GM04504 (cell line): ENCODE measurements at places on chromosomes 12 and 14.

DNA sequence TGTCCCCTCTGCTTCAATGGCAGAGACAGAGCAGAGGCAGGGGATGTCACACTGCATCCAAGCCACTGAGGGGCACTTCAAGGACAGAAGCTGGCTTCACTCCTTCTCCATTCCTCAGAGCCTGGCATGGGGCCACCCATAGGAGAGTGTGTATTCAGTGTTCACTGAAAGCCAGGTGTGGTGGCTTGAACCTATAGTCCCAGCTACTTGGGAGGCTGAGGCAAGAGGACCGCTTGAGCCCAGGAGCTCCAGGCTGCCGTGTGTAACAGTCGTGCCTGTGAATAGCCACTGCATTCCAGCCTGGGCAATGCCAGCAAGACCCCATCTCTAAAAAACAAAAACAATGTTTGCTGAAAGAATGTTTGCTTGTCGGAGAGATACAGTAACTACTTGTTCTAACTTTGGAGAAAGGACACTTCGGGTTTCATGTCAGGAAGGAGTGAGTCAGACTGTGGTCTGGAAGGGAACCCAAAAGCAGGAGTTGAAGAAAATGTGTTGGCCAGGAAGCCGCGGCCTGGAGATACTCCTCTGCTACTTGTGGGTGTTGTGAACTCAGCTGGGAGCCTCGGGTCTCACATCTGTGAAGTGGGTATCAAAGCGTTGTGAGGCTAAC is 43.4 kb downstream of the ELK3 start:
- DNase-seq: peak; percentile 94

DNA sequence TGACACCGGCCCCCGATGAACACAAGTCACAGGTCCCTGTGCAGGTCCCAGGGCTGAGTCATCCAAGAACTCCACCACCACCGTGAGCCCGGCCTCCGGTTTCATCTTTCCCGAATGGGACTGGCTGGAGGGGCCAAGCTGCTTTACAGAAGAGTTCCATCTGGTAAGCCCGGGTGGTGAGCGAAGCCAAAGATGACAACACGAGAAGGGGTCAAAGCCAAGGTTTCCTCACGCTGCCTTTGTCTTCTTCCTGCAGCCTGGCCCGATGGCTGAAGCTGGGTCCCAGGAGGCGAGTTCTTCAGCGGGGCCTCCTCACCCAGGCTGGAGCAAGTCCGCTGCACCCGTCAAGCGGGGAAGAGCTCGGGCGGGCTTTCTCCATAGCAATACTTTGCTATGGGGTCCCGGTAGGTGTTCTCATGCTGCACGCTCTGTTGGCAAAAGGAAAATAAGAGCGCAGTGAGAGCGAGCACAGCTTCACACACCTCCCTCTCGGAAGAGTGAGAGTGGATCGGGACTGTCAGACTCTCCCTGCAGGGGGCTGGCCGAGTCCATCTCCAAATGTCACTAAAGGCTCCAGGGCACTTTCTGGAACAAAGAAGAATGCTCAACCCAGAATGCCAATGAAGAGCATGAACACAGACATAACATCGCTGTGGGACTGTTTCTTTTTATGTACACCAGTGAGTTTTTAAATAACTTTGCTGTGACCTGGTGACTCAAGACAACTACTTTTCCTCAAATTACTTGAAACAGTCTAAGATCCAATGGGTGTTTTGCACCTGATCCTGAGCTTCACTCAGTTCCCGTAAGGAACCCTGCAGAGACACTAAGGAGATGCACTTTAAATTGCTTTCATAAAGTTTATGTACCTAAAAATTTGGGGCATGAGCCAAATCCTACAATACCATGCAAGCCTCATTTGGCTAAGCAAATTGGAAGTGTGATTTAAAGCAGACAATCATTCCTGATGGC is 20.1 kb downstream of the SPRING1 start:
- DNase-seq: peak; percentile 50

DNA sequence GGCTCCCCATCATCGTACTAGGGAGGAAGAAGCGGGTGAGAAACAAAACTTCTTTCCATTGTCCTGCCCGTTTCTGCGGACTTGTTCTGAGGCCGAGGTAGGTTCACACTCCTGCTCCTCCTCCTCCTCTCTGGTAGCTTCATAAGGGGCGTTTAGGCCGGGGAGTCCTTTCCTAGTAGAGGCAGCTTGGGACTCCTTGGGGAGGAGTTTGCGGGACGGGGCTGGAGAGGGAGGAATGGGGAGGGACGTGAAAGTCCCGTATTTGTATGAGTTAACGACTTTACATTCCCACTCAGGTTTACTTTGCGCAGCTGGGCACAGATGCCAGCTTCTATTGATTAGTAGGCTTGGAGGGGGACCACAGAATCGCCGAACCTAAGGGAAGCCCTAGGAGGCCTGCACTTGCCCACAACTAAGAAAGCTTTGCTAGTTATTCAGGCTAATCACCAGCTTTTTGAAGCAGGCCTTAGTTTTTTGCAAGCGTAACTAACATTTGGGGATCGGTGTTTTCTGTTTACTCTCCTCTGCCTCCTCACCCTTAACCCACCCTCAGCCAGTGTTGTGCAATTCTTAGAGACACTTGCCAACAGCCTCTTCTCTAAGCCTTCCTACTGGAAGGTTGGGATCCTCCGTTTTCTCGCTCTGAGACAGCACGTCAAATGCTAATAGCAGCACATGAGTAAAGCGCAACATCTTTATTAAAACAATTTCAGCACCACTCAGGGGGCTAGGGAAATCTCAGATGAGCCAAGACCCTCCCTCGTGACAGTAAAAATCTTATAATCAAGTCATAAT is 499 bp downstream of the RNASE4 start:
- DNase-seq: peak; percentile 21

- DNase-seq: peak; percentile 3
Measured at GRCh38 chr12:115871714-115872113, 405.8 kb downstream of the MED13L start.

GRCh38 chr12:9756706-9757105 is 4.0 kb downstream of the CD69 start:
- DNase-seq: no peak

- no peak for DNase-seq
Measured at GRCh38 chr14:71231521-71232393, 324.5 kb downstream of the PCNX1 start.
